Tibial nerve (tissue), 4 donors: ENCODE measurements at places on chromosomes 3 and 15.
A peak's percentile ranks its signal among the peaks of the same experiment; 100 is the strongest.

GRCh38 chr3:86976219-86976618 is 14.7 kb downstream of the VGLL3 start:
- DNase-seq = no peak

- DNase-seq = no peak
Observed at GRCh38 chr3:64158334-64158733, 66.9 kb downstream of the PRICKLE2 start.

- no peak for DNase-seq
Observed at GRCh38 chr3:182891364-182891763, 89.0 kb downstream of the DCUN1D1 start.

- no peak for DNase-seq
Observed at GRCh38 chr15:85834651-85835050, 39.9 kb upstream of the KLHL25 start.

GRCh38 chr15:71224024-71224423 is 108.8 kb downstream of the THSD4 start:
- DNase-seq = no peak

DNA sequence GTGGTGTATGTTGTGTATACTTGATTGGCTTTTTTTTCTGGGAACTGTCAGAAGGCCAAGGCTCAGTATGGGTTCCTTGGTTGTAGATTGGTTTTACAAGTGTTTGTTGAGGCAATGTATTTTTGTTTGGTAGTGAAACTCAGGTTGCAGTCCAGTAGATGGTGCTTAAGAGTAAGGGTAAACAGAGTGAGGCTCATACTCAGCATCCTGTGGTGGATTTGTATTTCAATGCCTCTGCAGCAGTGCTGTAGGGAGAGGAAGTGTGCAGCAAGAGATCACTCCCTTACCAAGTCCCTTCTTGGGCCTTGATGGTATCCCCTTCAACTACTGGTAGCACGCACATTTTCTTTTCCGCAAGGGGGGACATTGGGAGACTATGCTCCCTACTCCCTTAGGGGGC is 428.5 kb upstream of the CNTN3 start:
- DNase-seq = no peak

DNA sequence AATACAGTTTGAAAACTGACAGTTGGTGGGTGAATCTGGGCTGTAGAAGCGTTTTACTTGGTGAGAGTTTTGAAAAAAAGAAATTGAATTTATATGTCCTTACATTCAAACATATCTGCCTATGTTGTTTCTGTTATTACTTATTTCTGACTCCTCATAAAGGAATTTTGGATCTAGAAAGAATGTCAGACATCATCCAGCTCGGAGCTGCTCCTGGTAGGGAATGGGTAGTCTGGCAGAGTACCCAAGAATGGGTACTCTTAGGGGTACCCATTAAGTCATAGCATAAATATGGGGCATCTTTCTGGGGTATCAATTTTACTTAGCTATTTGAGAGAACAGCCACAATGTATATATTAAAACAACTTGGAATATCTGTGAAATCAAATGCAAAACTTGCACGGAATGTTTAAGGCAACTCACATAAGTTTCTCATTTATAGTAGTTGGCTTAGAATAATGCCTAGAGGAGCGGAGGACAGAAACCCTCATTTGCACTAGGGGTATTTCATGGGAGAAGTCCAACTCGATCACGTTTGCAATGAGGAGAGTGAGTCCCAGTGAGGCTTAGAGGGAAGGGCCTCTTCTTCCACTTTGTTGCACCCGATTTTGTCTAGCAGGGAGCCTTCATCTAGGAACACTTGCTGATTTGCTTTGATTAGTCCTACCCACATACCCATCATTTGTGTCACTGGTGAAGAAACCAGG is 2.4 kb upstream of the LARP6 start:
- DNase-seq = no peak

DNA sequence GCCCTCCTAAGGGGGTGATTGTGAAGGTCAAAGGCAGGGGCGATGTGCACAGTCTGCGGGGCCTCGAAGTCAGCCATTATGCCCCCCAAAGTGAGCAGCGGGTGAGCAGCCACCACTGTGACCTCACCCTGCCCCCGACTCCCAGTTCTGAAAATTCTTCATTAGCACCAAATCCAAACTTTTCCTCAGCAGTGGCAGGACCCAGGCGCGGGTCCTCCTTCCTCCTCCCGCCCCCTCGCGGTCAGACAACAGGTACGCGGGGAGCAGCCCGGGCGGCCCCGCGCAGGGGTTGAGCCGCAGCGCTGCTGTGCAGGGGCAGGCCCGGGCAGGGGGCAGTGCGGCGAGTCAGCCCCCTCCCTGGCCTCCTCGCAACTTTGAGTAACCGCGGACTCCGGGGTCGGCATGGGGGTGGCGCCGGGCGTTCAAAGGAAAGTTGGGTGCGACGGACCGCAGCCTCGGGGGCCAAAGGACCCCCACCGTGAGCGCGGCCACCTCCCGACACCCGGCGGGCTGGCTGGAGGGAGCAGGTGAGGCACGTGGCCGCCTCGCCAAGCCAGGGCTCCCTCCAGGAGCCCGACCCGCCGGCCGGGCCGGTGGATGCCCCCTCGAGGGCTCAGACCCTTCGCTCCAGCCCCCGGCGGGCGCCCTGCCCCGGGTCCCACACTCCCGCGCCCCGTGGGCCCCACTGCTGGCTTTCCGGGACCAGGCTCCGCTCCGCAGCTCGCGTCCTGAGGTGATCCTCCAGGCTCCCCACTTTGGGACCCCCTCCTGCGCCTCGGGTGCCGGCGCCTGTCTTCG is 49.4 kb upstream of the CCDC174 start:
- DNase-seq = no peak

- DNase-seq = peak; percentile 94
Observed at GRCh38 chr3:185983495-185984141, 45.8 kb upstream of the TRA2B start.

- DNase-seq = no peak
Observed at GRCh38 chr15:73389971-73390544, 21.3 kb upstream of the HCN4 start.

DNA sequence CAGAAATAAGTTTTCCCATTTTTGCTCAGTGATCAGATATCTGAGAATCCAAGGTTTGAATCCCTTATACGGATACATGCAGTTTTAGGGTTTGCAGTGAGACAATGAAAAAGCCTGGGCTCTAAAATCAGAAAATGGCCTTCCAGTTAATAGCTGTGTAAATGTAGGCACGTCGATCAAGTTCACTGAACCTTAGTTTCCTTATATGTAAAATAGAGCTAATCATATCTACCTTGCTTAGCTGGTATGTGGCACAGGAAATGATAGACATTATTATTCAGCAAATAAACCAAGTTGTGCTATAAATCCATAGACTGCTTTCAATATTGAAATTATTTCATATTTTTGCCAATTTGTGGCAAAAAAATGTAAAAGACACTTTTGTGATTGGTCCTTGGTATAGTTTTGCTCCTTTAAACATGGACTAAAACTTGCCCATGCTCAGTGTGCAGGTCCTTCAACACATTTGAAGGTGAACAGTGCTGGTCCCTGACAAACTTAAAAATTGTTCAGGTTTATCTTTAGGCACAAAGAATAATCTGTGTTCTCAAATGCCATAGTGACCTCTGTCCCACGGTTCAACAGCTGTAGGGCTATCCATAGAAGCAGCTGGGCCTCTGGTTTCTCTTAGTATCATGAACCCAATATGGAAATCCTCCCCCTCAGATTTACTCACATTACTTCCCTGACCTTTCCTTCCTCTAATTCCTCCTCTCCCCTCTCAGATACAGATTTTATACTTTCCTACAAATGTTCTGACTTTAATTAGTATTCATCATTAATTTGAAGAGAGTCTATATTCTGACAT is 51.0 kb downstream of the CCDC54 start:
- no peak for DNase-seq

GRCh38 chr15:63596676-63597037 is 530 bp upstream of the FBXL22 start:
- no peak for DNase-seq

DNA sequence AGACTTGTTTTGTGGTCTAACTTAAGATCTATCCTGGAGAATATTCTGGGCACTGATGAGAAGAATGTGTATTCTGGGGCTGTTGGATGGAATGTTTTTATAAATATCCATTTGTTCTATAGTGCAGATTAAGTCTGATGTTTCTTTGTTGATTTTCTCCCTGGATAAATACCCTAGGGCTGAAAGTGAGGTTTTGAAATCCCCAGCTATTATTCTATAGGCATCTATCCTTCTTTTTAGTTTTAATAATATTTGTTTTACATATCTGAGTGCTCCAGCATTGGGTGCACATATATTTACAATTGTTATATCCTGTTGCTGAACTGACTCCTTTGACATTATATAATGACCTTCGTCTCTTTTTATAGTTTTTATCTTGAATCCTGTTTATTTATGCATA is 42.9 kb downstream of the GALK2 start:
- no peak for DNase-seq

GRCh38 chr3:153963012-153963411 is 158.2 kb upstream of the ARHGEF26 start:
- no peak for DNase-seq

GRCh38 chr3:186107215-186108105 is 1.4 kb downstream of the ETV5 start:
- peak; percentile 54 for DNase-seq

DNA sequence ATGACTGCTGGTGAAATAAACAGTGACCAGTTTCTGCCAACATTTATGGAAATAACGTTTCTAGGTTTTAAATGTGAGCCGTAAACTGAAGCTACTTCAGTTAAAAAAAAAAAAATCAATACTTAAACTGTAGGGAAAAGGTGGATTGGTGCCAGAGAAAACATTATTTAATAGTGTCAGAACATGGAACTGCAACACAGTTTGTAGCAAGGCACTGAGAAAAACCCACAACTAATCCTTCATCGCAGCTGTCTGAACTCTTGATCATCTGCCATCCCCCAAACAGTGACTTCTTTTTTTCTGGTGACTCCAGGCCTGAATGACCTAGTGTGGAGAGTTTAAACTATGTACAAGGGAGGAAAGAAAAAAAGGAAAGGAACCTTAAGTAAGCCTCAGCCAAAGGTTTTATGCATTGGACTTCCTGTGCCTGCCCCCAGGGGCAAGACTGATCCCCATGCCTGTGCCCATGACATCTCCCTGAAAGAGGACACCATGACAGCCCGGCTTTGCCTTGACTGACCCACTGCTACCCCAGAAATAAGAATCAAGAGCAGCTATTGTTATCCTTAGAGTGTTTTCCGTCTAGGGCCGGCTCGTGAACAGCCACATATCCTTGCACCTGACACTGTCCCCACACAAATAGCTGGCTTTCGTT is 33.1 kb downstream of the CRTAP start:
- no peak for DNase-seq

DNA sequence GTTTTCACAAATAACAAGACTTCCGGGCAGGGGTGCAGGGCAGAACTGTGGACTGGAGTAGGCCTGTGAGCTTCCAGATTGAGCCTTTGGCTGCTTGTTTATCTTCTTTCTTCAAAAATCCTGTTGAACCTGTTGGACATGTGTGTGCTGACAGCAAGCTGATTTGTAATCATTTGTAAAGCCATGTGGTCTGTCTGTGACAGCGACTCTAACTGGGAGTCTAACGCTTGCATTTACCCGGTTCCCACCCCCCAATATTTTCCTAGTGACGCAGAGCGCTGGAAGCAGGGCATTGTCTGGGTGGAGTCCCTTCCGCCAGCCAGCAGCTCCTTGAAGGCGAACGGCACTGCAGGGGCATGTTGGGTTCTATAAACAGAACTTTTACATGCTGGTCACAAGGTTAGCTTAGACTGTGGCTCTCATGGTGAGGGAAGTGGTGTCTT is 85.7 kb upstream of the MYZAP start:
- no peak for DNase-seq

DNA sequence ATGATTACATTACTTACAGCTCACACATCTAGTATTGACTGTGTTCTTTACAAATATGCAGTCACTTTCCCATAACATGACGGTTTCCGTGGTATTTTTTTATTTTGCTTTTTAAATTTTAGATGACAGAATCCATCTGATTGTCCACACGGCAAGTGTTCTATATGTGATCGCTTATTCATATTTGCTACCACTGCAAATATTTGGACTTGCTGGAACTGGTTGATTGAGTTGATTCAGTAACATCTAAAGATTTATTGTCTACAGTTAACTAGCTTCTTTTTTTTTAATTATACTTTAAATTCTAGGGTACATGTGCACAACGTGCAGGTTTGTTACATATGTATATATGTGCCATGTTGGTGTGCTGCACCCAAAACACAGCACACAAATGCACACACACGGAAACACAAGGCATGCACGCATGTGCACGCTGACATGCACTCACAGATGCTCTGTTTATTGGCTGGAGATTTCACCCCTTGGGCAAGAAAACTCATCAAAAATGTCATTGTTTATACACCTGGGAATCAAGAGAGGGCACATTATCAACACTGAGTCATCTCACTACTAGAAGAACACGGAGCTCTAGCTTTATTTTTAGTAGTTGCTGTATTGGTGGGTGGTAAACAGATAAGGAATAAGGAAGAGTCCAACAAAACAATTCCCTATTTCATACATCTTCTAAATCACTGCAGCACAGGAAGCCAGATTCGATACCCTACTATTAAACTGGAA is 16.4 kb downstream of the ARRDC4 start:
- DNase-seq = no peak

- no peak for DNase-seq
Observed at GRCh38 chr3:169931747-169932520, 20.6 kb downstream of the SAMD7 start.

DNA sequence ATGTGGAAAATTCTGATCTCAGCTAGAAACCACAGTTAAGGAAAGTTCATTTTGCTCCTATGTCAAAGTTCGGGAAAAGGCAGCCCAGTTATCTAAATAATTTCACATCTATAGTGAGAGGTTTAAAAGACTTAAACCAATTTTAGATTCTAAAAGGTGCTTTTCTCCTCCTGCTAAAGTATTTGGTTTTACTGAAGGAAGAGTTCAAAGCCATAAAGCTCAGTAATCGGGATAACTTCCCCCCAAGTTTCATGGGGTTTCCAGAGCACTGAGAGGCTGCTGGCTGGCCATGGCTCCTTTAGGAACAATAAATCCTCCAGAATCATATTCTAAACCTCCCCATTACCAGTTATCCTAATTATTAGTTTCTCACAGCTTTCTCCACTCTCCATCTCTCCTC is 38.2 kb downstream of the ZIC4 start:
- no peak for DNase-seq

- DNase-seq = no peak
Observed at GRCh38 chr3:49601358-49602048, 47.2 kb downstream of the BSN start.

DNA sequence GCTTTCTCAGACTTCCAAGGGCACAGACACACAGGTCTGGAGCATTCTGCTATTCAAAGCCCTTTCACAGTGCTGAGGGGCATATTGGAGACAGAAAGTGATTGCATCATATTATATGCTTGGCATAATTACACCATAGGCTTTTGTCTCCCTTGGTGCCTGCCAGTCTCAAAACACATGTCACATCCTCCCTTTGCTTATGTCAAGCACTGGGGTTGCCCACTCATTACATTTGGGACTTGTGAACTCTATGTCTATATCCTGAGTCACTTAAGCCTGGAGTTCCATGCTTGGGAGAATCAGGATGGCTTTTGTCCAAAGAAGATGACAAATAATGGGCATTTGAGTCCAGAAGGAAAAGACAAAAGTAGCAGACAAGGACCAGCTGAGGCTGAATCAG is 12.3 kb upstream of the PDZRN3 start:
- DNase-seq = no peak
